ENCODE measurements at places on chromosomes 5 and 9. TPM values are rescaled to one million over a fixed set of nuclear protein-coding genes. Genes with fewer than 3 reads are reported as not detected.

DNA sequence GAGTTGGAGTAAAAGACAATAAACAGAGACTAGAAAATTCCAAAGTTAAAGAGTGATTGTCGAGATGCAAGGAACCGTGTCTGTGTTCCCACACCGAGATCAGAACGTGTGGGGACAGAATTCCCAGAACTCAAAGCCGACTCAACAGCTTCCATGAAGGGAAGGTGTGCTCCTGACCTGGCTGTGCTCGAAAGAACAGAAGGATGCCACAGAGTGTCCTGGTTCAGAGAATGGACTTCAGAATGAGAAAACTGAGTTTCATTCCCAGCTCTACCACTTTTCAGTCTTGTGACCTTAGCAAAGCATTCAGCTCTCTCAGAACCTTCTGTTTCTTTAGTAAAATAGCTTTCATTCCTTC is 420.0 kb upstream of the SLC30A5 start:
- no peak for DNase-seq

GRCh38 chr5:180133060-180133459 is 61.5 kb upstream of the RNF130 start:
- peak; percentile 0 for DNase-seq

- DNase-seq: peak; percentile 41
These were observed 410.1 kb upstream of the SMARCA2 start for GRCh38 chr9:1604942-1605560.

DNA sequence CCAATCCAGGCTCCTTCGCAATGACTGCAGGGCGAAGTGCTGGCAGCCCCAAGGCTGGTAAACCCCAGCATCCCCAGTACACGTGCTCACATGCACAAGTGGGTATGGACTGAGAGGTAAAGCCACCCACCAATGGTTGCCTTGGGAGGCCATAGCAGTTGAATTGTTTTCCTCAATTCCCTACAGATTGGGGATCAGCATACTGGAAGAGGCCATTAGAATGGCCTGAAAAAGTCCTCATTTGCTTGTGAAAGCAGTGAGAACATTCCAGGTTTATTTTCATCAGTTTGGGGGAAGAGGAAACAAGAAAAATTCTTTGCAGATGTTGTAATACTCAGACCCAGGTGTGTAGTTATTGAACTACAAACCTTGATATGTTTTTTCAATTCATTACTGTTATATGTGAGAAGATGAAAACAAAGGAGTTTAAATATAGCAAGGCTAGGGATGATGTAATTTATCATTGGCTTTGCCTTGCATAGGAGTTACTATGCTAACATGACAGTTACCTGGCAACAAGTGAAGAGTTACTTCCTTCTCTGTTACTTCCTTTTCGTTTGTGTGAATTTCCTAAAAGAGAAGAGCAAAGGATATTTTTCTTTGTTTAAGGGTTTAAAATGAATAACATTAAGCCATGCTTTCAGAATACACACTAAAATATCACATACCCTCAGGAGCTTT is 36.4 kb downstream of the MTMR12 start:
- DNase-seq: peak; percentile 79

DNA sequence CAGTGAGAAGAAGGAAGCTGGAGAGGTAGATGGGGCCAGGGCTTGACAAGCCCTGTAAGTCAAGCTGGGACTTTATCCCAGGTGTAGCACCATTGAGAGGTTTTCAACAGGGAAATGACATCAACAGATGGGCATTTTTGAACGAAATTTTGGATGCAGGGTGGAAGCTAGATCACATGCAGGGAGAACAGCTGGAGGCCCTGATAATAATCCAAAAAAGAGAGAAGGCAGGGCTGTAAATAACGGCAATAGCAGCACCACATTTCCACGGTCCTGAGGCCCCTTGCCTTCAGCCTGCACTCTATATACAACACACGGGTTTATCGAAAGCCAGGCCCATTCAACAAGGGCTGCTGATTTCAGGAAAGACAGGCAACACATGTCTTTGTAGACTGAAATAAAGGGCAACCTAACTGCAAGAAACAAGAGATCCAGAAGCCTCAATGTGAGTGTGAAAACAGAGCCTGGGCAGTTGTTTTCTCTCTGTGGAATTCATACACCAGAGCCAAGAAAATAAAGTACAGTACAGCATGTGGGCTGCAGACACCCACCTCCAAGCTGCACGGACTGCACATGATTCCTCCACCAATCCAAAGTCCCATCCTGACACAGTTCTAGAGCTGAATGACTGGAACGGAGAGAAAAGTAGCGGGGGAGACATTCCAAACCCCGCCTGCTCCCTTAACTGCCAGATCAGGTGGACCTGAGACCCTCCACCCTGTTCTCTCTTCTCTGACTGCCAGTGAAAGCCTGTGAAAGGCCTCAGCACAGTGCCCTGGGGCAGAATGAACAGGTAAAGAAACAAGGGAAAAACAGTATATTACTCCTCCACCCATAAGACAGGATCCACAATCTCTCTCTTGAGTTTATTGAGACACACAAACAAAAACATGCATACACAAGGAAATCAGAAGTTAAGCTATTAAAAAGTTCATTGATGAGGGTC is 36.3 kb downstream of the KLHL3 start:
- no peak for DNase-seq

DNA sequence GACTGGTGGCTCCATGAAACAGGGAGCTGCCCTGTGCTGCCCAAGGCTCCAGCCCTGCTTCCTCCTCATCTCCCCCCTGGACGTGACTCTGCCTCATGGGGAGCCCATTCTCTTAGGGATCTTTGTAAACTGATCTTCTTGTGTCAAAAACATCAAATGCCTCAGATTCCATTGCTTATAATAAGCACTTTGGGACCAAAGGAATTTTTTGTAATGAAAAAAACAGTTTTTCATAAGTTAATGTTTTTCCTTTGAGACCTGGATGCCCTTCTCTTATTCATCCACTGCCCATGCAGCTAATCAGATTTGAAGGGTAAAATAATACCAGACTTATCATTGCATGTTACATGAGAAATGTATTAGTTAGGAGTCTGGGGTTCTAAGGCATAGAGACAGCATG is 41.7 kb downstream of the PALM2AKAP2 start:
- DNase-seq: no peak

GRCh38 chr9:18585996-18586395 is 112.0 kb downstream of the ADAMTSL1 start:
- DNase-seq: no peak

DNA sequence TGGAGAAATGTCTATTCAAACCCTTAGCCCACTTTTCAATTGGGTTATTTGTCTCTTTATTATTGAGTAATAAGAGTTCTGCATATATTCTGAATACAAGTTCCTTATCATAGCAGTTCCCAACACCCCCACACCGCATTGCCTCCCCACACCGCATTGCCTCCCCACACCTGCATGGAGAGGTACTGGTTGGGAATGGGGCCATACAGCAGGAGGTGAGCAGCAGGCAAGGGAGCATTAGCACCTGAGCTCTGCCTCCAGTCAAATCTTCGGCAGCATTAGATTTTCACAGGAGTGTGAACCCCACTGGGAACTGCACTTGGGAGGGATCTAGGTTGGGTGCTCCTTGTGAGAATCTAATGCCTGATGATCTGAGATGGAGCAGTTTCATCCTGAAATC is 10.6 kb upstream of the SAP30L start:
- DNase-seq: no peak

GRCh38 chr5:8508231-8508630 is 639.3 kb downstream of the MTRR start:
- no peak for DNase-seq

DNA sequence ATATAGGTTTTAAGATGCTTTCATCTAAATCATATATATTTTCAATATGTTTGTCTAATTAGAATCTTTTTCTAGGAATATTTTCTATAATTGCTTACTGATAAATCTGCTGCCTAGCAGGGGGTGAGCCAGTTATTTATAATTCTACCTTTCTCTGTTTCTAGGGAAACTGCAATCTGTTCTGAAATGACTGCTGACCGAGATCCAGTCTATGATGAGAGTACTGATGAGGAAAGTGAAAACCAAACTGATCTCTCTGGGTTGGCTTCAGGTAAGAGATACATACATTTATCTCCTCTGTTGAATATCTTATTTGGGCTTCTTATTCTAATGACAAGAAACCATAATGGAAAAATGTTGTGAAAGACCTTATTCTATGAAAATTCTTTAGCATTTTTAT is 127.3 kb downstream of the XRCC4 start:
- DNase-seq: no peak

DNA sequence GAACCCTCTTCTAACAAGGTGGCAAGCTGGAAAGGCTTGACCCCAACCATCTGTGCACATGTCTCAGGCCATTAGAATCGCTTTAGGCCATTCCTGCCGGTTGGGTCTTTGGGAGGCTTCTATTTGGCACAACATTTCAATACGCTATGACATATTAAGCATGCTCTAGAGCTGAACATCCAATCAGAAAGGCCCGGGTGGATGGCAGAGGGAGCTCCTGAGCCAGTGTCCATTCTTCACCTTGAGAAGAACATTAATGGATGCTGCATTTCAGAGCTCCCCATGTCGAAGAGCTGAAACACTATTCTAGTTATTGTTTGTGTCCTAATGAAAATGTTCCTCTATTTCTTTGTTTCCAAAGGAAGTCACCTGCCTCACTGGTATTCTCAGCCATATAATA is 12.8 kb downstream of the SPATA9 start:
- DNase-seq: no peak

DNA sequence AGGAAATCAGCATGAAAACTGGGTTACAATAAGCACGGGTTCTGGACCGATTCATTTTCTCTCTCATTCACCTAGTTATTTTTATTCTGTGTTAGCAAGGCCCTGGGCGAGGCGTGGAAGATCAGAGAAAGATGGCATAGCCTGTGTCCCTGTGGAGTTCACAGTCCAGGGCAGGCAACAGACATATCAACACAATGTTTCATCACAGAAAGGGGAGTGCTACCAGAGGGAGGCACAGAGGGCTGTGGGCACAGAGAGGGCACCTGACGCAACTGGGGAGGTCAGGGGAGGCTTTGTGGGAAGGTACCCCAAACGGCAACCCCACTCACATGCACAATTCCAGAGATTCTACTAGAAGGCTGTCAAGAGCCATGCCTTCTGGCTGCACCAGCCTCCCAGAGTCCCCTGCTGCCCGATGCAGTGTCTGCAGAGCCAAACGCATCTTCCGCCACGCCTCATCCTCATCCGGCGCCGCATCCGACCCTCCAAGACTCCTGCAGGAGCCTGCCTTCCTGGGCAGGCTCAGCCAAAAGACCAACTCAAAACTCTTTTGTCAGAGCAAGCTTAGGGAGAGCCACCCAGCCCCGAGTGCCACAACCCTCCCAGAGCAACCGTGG is 1.4 kb downstream of the FAM193B start:
- no peak for DNase-seq

DNA sequence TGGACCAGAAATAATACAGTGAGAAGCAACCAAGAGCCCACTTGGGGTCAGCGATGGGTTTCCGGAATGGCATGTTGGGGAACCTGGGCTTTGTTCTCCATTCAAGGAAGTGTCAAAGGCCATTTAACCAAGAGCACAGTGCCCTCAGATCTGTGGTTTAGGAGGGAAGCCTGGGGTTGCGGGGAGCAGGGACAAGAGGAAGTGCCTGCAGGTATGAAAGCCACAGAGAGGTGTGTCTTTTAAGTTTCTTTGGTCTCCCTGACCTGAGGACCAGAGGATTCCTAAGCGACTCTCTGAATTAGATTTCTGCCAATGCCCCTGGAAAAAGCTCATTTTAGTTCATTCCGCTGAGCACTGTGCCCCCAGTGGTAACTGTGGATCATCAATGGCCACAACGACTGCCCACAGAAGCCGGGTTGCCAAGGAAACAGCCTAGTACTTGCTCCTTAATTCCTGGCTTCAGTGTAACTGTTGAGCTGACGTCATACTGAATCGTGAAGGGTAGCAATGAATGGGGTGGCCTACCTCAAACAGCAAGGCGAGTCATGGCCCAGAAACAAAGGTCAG is 107.3 kb upstream of the SPIN1 start:
- DNase-seq: peak; percentile 18

DNA sequence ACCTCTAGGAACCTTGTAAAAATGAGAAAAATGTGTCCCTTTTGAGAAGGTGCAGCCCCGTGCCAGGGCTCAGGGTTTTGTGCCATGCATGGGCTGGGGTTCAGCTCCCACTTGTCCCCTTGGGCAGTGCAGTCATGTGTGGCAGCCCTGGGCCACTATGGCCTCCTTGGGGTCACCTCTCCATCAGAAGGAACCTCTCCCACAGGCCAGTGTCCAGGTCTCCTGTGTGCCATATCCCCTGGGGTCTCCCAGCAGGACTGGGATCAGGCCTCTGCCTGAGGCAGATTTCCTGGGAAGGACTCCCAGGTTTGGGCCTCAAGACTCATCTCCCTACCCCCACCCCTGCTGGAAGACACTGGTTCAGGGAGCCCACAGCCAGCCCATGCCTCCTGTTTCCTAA is 189.1 kb downstream of the PAX5 start:
- DNase-seq: no peak

- no peak for DNase-seq
These were observed 19.8 kb downstream of the AKNA start for GRCh38 chr9:114367772-114368569.

GRCh38 chr9:131394464-131395156 is 724 bp downstream of the PRRC2B start:
- DNase-seq: peak; percentile 48

DNA sequence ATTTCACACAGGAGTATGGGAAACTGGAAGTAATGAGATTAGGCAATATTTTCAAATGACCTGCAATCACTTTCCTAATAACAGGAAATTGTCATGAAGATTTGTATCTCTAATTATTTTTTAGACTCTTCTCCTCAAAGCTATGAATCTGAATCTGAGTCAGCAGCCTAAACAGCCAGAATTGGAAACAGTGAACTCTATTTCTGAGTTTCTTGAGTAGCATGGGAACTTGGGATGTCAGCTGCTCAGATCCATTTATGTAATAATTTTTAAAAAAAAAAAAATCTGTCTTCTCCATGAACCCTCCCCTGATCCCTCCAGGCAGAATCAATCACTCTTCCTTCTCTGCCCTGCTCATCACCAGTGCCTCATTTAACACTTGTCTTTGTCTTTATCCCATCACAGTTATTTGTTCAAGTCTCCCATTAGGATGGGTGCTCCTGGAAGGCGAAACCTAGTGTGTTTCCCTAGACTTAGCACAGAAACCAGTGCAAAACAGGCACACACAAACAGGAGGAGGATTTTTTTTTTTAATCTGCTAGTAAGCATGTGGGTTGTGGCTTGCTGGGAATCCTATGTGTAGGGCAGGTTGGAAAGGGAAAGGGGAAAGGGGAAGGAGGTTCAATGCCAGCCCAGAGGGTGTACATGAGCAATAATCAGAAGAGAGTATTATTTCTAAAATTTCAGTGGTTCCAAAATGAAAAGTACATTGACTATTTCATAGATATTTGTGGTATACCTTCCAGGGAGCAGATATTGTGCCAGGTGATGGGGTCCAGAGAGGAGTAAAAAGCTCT is 186.8 kb downstream of the TTLL11 start:
- no peak for DNase-seq

CCDC183 gene
- 1.2 TPM for total RNA-seq

PCDHA5 gene
- total RNA-seq: not detected

SPATA31C1 gene
- total RNA-seq: not detected

CCDC192 gene
- not detected for total RNA-seq

PDCD1LG2 gene
- total RNA-seq: not detected

GFI1B gene
- total RNA-seq: not detected

PCDHGA5 gene
- total RNA-seq: 2.3 TPM

PITX1 gene
- total RNA-seq: 91.1 TPM

CAMK2A gene
- 6.4 TPM for total RNA-seq

ABITRAM gene
- total RNA-seq: not detected

SEMA6A gene
- 16.3 TPM for total RNA-seq

IFNA16 gene
- total RNA-seq: not detected

MOB3B gene
- total RNA-seq: 6.4 TPM

GAPT gene
- not detected for total RNA-seq

IRX2 gene
- total RNA-seq: 17.5 TPM

Measured in stomach (tissue), 19 donors.